Stimulated activated CD8-positive, alpha-beta memory T cell treated with anti-CD3 and anti-CD28 coated beads, Interleukin-4, amount 100 ng/mL, for 1 hour (primary cell): ENCODE measurements at places on chromosomes 5 and 9.

- no peak for DNase-seq
Measured at GRCh38 chr5:174409070-174409469, 315.3 kb upstream of the MSX2 start.

GRCh38 chr5:171689853-171690417 lies 95.7 kb upstream of the SMIM23 start:
- no peak for DNase-seq

GRCh38 chr9:131755541-131756198 lies 15.8 kb upstream of the RAPGEF1 start:
- peak; percentile 69 for DNase-seq

DNA sequence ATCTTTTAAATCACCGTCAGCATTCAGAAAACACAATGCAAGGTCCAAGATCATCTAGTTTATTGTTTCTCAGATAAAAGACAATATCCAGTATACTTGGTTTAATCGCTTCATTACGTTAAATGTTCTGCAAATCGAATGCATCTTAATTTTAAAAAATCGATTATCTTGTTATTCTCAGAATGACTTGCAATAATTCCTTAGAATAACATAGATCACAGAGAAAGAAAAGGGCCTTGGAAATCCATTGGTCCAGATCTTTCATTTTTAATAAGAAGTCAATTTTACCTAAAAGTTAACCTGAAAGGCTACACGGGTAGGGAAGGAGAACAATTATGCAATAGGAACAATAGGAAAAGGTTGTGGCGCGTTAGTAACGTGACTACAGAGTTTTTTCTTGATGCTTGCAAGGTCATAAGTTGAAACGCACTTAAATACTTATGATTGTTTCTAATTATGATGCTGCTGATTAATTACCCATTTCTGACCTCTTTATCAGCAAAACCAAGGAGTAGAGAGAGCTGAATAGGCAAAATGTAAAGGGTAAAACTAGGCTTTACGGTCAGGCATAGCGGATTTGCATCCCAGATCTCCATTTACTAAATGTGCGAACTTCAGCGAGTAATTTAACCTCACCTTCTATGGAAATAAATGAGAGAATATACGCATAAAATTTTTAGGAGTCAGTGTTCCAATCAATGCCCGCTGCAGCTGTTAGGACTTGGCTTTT lies 769 bp upstream of the LYRM7 start:
- no peak for DNase-seq

DNA sequence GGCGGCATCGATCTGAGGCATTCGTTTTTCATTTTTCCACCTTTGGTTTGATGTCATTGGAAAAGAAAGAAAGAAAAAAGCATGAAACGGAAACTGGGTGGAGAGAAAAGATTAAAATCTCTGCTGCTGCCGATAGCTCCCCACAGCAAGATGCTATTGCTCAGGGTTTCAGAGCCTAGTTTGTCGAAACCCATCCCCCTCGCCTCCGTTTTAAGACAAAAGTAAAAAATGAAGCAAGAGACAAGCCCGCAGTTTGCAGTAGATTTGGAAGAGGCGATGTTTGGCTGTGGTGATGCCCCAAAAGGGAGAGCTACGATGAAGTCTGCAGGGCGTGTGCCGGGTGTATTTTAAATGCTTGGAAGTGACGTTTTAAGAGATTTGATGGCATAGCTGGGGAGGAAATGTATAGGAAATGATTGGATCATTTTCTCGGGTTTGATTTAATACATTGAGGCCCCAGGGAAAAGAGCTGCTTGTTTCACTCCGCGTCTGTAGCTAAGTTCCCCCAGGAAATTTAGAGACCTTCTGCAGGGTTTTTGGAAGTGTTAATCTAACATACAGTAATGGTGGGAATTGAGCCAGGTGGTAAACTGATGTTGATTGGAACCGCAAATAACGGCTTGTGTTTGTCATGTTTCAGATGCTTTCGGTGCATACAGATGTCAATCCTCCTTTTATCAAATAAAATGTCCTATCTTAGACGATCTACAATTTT lies 909 bp downstream of the NDFIP1 start:
- DNase-seq: no peak

DNA sequence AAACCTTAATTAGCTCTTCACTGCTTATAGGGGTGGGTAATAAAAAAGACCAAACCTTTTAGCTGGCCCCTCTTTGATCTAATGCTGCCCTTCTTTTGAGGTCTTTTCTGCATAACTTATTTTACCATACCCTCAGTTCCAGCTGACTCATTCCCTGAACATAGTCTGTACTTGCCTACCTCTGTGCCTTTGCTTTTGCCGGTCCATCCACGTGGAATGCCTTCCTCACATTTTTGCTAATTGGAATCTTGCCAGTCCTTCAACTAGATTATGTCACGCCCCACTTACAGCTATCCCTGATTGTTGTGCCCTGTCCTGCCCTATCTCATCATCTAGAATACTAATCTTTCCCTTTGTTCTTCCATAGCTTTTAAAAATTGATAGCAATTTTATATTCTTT lies 44.2 kb downstream of the FAF2 start:
- no peak for DNase-seq

DNA sequence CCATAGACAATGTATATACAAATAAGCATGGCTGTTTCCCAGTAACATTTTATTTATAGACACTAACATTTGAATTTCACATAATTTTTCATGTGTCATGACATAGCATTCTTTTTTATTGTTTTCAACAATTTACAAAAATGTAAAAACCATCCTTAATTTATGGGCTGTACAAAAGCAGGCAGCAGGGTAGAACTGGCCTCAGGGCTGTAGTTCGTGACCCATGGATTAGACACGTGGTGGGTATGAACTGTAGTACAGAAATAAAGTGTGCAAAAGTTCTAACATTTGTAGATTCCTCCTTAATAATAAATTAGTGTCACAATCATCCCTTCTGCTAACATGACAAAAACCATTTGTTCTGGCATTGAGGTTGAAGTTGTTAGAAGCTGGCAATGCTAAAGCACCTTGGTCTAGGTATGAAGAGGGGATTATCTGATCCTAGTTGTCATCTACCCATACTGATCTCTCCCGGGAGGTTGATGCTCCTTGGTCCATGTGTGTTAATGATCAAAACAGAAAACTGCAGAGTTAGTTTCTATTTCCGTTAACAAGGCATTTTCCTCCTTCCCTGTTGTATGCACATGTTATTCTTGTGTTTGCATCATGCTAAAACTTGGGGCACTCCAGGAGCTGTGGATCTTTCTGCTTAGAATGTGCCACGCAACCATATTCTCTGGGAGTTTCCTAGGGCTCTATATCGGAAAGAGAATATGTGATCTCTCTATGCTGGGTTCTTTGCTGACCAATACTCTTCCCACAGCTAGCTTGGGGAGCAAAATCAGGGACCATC lies 917.6 kb downstream of the TLE1 start:
- no peak for DNase-seq

- no peak for DNase-seq
Measured at GRCh38 chr5:148208226-148208625, 5.4 kb downstream of the SPINK6 start.

- no peak for DNase-seq
Measured at GRCh38 chr5:15338546-15338945, 161.4 kb upstream of the FBXL7 start.

DNA sequence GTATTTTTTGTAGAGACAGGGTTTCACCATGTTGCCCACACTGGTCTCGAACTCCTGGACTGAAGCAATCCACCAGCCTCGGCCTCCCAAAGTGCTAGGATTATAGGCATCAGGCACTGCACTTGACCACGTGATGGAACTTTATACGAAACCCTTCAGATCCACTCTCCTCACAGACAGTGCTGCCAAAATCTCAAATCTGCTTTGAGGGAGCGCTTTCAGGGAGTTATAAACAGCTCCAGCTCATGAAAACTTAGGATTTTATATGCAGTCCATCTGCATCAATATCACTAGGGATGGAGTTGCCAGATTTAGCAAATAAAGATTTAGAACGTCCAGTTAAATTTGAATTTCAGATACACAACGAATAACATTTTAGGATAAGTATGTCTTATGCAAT lies 25.0 kb upstream of the MYO10 start:
- no peak for DNase-seq

DNA sequence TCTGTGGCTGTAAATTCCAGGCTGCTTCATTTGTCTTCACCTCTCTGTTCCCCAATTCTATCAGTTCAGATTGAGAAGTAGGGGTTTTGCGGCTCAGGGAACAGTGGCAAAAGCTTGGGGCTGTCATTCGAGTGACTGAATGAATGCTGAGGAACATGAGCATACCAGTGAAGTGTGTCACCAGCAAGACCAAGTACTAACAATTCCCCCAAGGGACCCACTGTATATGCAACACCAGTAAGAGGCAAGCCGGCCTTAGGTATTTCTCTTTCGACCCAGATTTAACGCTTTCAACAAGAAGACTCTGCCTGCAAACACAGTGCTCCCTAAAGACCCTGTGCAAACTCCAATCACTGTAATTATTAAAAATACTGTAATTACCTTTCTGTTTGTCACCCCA lies 25.8 kb downstream of the KLHL3 start:
- DNase-seq: no peak

DNA sequence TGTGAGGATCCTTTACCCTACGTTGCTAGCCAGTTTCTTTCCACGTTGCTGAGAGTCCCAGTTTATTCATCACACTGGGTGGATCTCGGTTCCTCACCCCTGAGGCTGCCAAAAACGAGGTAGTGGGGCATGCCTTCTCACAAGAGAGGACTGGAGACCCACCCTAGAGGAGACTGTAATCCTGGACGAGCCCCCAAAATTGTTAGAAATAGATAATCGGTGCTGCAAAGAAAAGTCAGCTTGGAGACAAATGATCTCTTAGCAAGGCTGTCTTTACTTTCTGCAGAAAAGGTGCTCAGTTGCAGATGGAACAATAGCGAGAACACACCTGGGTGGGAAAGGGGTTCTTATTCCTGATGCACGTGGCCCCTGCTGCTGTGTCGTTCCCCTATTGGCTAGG lies 101.8 kb downstream of the TMEM167A start:
- no peak for DNase-seq

- DNase-seq: no peak
Measured at GRCh38 chr9:130394320-130394719, 50.4 kb upstream of the ASS1 start.

GRCh38 chr9:131657456-131657855 lies 82.4 kb downstream of the RAPGEF1 start:
- DNase-seq: no peak

GRCh38 chr5:113122053-113122452 lies 145.5 kb downstream of the DCP2 start:
- no peak for DNase-seq

GRCh38 chr5:168284809-168285208 lies 6.6 kb upstream of the WWC1 start:
- no peak for DNase-seq

- no peak for DNase-seq
Measured at GRCh38 chr5:177982072-177982727, 13.8 kb downstream of the PROP1 start.

DNA sequence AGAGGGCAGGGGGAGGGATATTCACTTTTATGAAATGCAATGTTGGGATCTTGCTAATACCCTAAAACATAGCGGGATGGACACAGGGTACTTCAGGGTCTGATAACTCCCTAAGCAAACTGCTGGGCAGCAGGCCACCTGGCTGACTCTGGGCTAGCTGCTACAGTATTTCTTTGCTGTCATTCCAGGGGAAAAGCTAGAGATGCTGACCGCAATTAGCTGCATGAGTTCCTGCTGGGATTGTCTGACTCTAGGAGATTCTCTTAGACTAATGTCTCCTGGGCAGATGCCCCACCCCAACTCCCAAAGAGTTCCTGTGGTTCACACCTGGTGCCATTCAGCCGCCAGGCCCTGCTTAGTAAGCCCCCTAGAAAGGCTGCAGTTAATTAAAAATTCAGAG lies 69.9 kb downstream of the PSAT1 start:
- no peak for DNase-seq

DNA sequence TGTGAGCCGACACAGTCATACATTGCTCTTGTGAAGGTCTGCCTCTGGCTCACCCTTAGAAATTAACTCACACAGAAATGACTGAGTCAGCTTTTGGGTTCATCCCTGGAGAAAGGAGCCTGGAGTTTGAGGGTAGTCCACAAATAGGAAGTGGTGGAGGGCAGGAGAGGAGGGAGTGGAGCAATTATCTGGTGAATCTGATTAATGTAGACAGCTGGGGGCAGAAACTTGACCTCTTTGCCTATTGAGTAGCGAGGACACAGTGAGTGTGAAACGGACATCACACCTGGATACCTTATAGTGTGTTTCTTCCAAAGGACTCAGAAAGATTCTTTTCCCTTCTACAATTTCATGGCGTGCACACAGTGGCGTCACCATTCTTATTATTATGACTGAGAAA lies 48.5 kb upstream of the MSX2 start:
- DNase-seq: no peak

GRCh38 chr5:147898875-147899401 lies 7.4 kb downstream of the C5orf46 start:
- DNase-seq: no peak

DNA sequence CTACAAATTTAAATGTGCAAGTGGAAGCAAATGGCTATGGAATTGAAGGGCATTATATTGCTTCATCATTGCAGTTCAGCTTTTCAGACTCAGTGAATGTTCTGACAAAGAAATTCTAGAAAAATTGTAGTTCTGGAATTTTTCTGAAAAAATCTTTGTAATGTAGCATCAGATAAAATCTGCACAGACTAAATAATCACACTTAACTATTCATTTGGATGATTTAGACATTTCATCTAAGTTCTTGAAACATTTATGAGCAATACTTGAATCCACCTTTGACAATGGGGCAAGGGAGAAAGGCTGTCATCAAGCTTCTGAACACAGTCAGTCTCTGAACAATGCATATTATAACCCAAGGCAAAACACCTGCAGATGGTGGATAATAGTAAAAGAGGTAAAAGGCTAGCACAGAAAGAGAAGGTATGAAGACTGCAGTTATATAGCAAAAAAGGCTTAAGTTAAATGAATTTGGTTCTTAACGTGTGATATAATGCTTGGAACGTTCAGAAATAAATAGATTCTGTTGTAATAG lies 1352.0 kb upstream of the NUDT12 start:
- no peak for DNase-seq

DNA sequence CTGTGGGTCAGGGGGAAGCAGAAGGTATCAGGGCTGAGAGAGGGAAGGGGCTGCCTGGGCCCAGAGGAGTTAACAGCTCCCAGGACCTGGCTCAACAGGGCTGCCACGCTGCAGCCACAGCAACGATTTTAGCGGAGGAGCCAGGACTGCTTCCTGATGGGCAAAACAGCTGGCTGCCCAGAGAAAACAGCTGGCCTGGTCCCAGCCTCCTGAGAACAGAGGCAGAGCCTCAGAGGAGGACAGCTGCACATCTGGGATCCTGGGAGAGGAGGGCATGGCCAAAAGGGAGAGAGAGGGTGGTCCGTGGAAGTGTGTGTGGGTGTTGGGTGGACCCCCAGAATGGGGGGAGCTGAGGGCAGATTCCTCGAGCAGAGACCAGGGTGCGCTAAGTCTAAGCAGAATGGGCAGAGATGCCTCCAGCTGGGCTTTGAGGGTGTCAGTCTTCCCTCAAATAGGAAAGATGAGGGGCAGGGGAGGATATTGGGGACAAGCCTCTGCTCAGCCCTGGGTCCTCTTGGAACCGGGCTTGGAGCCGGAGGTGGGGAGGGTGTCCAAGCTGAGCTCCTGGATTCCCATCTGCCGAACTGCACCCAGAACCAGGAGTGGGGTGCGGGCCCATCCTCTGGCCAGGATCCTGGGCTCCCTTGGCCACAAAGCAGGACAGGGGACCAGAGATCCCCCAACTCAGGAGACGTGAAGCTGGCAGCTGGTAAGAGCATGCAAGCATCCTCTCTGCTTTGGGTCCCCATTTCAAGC lies 9.1 kb upstream of the CERCAM start:
- no peak for DNase-seq

GRCh38 chr9:96618209-96619123 lies 1.2 kb downstream of the CDC14B start:
- no peak for DNase-seq

- DNase-seq: no peak
Measured at GRCh38 chr5:155080721-155081120, 67.2 kb downstream of the KIF4B start.
